Esophagus muscularis mucosa (tissue), 4 donors: ENCODE measurements at places on chromosomes 3 and 15. TPM values are rescaled to one million over a fixed set of nuclear protein-coding genes. Genes with fewer than 3 reads are reported as not detected.

PTH1R gene
- 2.1 TPM for total RNA-seq

SPTSSB gene
- total RNA-seq, result not detected

OSTN gene
- not detected for total RNA-seq

DNA sequence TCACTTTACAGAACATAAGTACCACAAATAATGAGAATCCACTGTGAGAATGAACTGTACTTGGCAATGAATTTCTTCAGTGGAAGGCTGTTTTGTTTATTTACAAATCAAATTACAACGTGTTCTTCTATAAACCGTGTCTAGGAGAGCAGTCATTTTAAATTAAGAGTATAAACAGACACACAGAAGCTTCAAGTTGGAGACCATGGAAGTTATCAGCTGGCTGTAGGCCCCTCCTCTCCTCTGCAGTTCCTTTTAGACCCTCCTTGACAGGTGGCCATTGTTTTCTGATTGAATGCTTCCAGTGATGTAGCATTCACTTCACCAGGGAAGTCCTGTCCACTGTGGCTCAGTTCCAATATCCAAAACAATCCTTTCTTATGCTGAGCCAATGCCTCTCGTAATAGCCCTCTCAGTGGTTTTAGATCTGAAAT, 7.3 kb upstream of the MAPK6 start:
- no peaks in the 10 kb centered on the region for H3K27me3 ChIP-seq
- H3K36me3 ChIP-seq, result no peaks in the 10 kb centered on the region
- H3K27ac ChIP-seq, result no peak overlapping the region
- no peak for DNase-seq
- no peak overlapping the region for H3K4me3 ChIP-seq

GRCh38 chr3:157066335-157067098, 93.4 kb downstream of the CCNL1 start:
- DNase-seq, result peak; percentile 90
- H3K27ac ChIP-seq, result no peak overlapping the region
- H3K4me1 ChIP-seq, result peaks cover 20% of the 10 kb centered on the region
- no peak overlapping the region for H3K4me3 ChIP-seq

- DNase-seq, result no peak
- H3K4me1 ChIP-seq, result peaks cover 47% of the 10 kb centered on the region
- H3K36me3 ChIP-seq, result no peaks in the 10 kb centered on the region
- no peak overlapping the region for H3K27ac ChIP-seq
These were observed 7.5 kb downstream of the GOLIM4 start for GRCh38 chr3:168088106-168088720.
